Right lobe of liver (tissue), 6 donors: ENCODE measurements at places on chromosomes 5 and 9. TPM values are rescaled to one million over a fixed set of nuclear protein-coding genes. Genes with fewer than 3 reads are reported as not detected.

- DNase-seq, result no peak
Observed at GRCh38 chr5:135382106-135382790, 16.8 kb downstream of the MACROH2A1 start.

DNA sequence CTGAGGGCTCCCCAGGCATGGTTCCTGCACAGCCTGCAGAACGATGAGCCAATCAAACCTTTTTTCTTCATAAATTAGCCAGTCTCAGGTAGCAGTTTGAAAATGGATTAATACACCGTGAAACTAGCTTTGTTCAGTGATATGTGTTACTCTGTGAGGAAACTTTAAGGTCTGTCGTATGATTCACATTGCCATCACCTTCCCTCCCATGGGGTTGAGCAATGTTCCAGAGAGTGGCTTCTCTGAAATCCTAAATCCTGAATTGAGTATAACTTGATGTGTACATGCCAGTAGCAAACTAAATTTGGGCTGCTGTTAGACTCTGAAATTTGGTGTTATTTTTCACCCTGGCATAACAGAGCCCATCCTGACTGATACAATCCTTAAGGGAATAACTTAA lies 866.4 kb upstream of the C9orf72 start:
- no peak for DNase-seq

- DNase-seq, result no peak
Observed at GRCh38 chr5:73418244-73418691, 30.3 kb downstream of the FOXD1 start.

DNA sequence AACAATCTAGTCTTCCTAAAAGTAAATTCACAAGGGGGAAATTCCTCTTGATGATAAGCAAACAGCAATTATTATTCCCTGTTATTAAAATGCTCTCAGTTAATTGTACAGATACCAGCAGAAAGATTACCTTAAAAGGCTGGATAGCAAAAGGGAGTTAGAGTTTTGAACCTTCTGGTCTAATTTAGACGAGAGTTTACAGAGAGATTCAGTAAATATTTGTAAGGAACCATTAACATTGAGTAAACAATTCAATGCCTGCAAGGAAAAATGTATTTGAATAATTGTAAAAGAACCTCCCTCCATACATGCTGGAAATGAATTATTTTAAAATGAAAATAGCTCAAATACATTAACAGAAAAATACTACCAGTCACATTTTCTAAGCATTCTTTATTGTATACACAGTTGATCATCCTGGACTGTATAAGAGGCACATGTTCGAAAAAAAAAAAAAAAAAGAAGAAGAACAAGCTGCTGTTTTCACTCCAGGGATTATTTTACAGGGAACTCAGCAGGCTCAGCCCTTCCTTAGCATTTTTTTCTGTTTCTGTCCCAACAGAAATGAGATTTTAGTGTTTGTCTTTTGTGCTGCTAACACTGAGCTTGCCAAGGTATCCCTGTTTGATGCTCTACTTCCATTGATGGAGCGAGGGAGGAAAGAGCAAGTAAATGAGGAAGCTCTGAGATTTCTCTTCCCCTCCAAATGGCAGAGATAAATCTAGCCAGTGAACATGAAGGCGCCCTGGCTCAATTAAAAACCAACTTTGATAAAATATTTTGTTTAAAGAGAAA lies 141.1 kb downstream of the ENC1 start:
- DNase-seq, result no peak

Gene INPP5E
- total RNA-seq, result 6.0 TPM

Gene AHRR
- 0.73 TPM for total RNA-seq
